ENCODE measurements at places on chromosomes 16 and 17.

DNA sequence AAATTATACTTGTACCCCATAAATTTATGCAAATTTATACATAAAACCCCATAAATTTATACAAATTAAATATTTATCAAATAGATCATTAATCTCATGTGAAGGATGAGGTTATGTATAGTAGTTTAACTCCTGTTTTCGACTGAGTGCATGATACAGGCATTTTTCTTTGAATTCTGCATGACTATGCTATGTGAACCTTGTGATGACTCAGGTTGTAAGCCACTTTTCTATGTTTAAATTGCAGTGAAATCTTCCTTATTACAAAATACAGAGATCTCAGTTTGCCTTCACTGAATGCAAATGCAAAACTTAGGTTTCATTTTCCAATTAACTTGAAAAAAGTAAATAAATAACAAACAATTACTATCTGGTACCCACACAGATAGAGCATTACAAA lies 843.7 kb downstream of the CDH11 start:
- DNase-seq = no peak

- no peak for DNase-seq
Measured at GRCh38 chr16:14321542-14321941, 250.4 kb downstream of the MRTFB start.

GRCh38 chr17:68457168-68457538 lies at the start of gene WIPI1:
Gene WIPI1 (minus strand): TSS chr17:68457496. CDS start chr17:68457421, 75 bp downstream.
- DNase-seq = no peak

GRCh38 chr16:71846431-71846830 lies 655 bp downstream of the ATXN1L start:
- peak; percentile 16 for DNase-seq
